ENCODE measurements at places on chromosomes 2 and 18.
A peak's percentile ranks its signal among the peaks of the same experiment; 100 is the strongest.

- peak; percentile 74 for DNase-seq
These were observed 1.2 kb downstream of the MYL12A start for GRCh38 chr18:3248658-3249359.

GRCh38 chr18:45723567-45724355 lies at the start of gene SLC14A1:
SLC14A1 (plus strand) TSS chr18:45724181; CDS start chr18:45730321, 6,140 bp downstream.
- DNase-seq: peak; percentile 94

GRCh38 chr18:44047585-44047984 lies 633.1 kb upstream of the SETBP1 start:
- no peak for DNase-seq

DNA sequence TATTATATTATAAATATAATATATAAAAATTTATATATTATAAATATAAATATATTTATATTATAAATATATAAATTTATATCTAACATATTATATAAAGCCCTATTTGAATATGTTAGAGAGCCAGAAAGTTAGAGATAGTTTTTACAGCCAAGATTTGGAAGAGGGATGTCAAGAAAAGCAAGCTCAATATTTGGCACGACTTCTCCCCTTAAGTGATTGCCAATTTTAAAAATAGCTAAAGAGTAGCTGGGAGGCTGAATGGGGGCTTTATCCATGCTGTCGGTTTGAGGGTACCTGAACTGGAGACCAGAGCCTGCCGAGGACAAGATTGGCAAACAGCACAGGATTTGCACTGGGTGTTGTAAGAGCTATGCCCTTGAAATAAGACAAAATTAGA lies 180.9 kb upstream of the GYPC start:
- DNase-seq: no peak

DNA sequence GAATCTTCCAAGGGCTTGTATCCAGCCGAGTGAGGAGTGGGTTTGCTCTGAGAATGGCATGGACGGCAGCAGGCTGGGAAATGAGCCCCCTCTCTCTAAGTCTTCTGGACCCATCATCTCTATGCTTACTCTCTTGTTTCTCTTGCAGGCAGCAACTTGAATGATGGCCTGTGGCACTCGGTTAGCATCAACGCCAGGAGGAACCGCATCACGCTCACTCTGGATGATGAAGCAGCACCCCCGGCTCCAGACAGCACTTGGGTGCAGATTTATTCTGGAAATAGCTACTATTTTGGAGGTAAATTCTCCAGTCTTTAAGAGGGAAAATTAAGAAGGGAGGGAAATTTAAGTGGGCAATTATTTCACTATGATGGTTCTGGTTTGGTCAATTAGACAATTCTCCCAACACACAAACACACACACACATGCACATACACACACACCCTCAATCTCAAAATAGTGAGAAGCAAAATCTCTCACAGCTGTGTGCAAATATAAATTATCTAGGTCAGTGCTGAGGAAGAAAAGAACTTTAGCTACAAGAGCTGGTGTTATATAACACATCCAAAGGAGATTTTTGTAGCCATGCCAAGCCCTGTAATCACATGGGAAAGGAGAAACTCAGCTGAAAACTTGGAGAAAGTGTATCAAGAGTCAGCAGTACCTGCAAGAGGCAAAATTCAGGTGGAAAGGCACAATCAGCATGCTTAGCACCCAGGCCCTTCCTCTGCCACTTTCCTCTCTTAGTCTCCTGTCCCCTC lies 499.2 kb downstream of the CNTNAP5 start:
- no peak for DNase-seq

- DNase-seq: no peak
These were observed 31.4 kb upstream of the CTLA4 start for GRCh38 chr2:203835892-203836800.

- no peak for DNase-seq
These were observed 43.8 kb downstream of the LTBP1 start for GRCh38 chr2:32990556-32990955.

DNA sequence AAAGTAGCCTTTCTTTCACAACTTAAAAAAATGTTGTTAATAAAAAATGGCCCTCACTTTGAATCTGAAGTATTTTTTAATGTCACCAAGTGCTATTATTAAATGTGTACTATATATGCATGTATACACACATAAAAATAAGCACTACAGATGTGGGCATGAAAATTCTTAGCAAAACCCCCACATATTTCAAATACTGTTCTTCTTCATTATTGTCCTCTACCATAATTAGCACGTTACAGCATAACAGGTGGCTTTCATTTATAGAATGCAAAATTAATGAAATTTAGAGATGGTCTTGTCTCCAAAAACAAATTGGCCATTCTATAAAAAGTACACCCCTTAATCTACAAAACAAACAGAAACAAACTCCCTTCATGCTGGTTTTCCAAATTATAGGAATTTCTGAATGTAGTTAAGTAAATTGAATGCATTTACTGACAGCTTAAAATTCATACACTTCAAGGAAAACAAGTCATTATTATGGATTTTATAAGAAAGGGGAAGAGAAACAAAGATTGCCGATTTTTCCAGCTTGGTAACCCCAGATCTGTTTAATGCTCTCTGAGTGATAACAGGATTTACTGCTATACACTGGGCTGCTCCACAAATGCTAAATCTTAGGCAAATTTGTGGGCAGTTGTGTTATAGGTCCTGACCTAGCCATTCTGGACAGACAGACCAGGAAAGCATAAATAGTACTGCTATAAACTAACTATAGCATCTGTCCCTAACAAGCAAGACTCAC lies 67.2 kb downstream of the SPRED2 start:
- no peak for DNase-seq

GRCh38 chr18:36095936-36096519 lies 28.7 kb upstream of the RPRD1A start:
- DNase-seq: peak; percentile 87

DNA sequence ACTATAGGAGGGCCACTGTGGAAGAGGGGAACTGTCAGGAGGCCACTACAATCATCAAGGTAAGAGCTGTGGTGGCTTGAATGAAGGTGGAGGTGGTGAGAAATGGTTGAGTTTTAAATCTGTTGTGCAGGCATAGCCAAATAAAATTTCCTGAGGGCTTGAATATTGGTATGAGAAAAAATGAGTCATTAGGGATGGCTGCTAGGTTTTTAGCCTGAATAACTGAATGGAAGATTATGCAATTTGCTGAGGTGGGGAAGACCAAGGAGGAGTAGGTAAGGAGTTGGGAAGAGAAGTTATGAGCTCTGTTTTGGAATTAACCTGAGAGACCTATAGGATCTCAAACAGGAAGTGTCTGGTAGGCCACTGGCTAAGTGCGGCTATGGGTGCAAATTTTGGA lies 84.0 kb downstream of the KLHL14 start:
- no peak for DNase-seq

DNA sequence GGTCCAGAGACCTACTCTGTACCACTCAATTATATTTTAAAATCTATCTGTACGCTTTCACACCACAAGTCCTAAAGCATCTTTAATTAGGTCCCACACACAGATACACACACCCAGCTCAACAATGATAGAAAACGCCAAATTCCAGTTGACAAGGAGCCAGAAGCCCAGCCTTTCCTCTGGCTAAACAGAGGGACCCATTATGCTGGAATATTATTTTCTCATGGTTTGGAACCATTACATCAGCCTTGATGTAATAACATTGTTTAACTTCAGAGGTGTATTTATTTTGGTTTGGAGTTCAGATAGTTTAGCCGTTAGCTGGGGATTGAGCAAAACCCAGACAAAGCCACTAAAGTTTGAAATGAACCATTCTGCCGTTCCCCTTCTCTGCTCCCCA lies 14.0 kb upstream of the INHBB start:
- no peak for DNase-seq

GRCh38 chr2:199875400-199875799 lies 24.4 kb upstream of the FTCDNL1 start:
- DNase-seq: no peak

DNA sequence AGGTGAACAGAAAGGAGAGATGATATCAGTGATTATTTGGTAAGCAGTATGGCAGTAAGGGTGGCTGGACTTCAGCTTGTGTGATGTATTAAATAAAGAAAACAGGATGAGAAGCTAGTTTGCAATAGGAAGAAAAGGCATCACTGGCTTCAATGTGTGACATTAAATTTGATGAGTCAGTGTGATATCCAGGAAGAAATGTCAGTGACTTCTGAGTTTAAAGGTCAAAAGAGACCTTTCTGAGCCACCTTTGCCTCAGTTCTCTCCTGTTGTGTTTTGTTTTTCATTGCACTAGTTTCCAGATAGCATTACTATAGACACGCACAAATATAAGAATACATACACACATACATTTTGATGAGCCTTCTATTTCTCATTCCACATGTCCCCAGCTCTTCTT lies 105.6 kb downstream of the PIGN start:
- no peak for DNase-seq

GRCh38 chr2:118255301-118255700 lies 167.0 kb downstream of the INSIG2 start:
- no peak for DNase-seq

- no peak for DNase-seq
These were observed 128.9 kb upstream of the ITGB6 start for GRCh38 chr2:160328811-160329527.

- no peak for DNase-seq
These were observed 139.0 kb downstream of the EHBP1 start for GRCh38 chr2:62844311-62845090.

DNA sequence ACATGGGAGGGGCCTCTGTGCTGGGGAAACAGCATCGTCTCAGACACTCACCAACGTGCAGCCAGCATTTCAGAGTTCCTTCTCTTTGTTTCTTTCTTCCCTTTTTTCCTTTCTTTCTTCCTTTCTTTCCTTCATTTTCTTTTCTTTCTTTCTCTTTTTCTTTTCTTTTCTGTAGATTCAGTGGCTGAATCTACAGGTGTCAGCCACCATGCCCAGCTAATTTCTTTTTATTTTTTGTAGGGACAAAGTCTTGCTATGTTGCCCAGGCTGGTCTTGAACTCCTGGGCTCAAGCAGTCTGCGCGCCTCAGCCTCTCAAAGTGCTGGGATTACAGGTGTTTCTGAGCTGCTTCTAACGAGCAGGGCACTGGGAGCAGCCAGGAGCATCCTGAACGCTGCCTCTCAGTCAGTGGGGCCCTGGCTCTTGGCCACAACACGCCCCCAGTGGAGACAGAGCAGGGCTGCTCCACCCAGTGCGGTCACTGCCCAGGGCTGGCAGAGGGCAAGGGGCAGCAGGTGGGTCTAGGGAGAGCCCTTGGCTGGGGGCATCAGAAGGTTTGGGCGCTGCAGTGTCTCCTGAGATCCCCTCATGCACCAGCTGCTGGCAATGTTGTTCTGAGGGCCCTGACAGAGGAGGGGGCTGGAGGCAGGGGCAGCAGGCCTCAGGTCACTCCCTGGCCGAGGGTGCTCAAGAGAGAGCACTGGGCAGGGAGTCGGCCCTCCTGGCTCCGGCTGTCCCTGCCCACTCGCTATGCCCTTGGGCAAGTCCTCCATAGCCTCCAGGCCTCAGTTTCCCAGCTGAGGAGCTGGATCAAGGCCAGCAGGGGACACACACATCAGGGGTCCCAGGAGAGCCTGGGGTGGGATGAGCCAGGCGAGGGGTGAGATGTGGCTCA lies 4.7 kb upstream of the KLHL30 start:
- no peak for DNase-seq

GRCh38 chr2:60376252-60376651 lies 177.2 kb downstream of the BCL11A start:
- DNase-seq: no peak

- DNase-seq: no peak
These were observed 17.7 kb downstream of the VPS54 start for GRCh38 chr2:64001382-64002101.

GRCh38 chr18:41842886-41843285 lies 112.1 kb upstream of the PIK3C3 start:
- DNase-seq: no peak

DNA sequence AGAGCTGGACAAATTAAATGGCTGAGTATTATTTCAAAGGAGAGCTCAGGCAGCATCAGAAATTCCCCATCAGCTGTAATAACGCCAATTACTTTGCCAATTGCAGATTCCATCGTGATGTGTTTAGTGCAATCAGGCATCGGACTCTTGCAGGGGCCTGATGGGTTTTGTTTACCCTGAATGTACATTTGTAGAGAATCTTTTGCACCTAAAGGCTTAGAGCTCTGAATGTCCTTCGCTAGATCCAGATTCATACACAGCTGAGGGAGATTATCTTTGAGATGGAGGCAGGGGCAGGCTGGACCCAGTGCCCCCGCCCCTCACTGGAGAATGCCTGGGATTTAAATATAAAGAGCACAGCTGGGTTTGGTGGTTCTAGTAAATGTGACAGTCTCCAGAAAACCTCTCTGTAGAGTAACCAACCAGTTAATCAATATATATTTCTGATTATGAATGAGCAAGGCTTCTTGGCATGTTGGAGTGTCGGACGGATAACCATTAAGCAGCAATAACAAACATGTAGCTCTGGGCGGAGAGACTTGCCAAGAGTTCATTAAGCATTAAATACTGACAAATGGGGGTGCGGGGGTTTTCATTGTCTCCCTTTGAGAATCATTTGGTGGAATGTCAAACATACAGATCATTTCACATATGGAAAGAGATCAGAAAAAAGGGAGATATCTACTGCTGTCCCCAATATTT lies 200.9 kb downstream of the SETBP1 start:
- no peak for DNase-seq

DNA sequence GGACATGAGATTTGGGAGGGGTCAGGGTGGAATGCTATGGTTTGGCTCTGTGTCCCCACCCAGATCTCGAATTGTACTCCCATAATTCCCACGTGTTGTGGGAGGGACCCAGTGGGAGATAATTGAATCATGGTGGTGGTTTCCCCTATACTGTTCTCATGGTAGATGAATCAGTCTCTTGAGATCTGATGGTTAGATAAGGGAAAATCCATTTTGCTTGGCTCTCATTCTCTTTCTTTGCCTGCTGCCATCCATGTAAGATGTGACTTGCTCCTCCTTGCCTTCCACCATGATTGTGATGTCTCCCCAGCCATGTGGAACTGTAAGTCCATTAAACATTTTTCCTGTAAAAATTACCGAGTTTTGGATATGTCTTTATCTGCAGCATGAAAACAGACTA lies 80.9 kb upstream of the GALNT5 start:
- no peak for DNase-seq

DNA sequence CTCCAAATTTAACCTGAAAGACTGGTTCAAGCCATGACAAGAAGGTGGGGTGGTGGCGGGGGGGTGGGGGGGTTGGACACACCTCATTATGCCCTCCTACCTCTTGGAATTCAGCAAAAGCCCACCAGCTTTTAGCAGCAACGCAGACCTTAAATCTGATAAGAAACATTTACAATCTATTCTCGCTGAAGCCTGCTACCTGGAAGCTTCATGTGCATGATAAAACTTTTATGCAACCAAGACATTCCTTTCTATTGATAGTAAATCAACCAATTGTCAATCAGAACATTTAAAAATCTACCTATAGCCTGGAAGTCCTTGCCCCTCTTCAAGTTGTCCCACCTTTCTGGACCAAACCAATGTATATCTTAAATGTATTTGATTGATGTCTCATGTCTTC lies 113.6 kb upstream of the FAM98A start:
- no peak for DNase-seq

All from erythroblast (primary cell).